ENCODE measurements at places on chromosomes 12 and 14.

- no peak for DNase-seq
These were observed 20.0 kb upstream of the APPL2 start for GRCh38 chr12:105256011-105256410.

DNA sequence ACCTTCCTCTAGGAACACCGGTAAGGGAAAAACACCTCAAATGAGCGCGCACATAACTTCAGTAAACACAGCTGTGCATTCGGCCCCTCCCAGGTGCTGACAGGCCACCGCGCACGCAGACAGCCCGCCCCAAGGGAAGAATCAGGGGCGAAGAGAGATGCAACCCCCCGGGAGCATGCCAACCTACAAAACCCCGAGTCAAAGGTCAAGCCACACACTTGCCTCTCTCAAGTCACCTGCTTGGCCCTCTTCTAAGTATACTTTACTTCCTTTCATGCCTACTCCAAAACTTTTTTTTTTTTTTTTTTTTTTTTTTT lies 2.3 kb upstream of the CYP46A1 start:
- DNase-seq, result no peak

- DNase-seq, result no peak
These were observed 5.7 kb downstream of the KRT85 start for GRCh38 chr12:52361553-52361952.

GRCh38 chr12:75207338-75208083 lies 2.1 kb downstream of the KCNC2 start:
- DNase-seq, result no peak

GRCh38 chr12:90333939-90334338 lies 621.0 kb downstream of the CCER1 start:
- peak; percentile 51 for DNase-seq

- no peak for DNase-seq
These were observed 236.9 kb downstream of the PAWR start for GRCh38 chr12:79453820-79454219.

DNA sequence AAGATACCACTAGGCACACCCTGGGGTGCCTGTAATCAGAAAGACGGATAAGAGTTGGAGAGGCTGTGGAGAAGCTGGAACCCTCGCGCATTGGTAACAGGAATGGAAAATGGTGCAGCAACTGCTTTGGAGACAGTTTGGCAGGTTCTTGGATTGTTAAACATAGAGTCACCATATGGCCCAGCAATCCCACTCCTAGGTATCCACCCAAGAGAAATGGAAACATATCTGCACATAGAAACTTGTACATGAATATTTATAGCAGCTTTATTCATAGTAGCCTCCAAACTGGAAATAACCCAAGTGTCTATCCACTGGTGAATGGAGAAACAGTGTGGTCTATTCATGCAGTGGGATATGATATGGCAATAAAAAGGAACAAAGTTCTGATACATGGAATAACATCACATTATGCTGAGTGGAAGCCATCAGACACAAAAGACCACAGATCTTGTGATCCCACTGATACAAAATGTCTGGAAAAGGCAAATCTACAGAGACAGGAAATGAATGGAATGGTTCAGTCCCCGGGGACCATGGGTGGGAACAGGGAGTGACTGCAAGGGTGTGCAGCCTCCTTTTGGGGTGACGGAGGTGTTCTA lies 45.4 kb downstream of the JAG2 start:
- no peak for DNase-seq

DNA sequence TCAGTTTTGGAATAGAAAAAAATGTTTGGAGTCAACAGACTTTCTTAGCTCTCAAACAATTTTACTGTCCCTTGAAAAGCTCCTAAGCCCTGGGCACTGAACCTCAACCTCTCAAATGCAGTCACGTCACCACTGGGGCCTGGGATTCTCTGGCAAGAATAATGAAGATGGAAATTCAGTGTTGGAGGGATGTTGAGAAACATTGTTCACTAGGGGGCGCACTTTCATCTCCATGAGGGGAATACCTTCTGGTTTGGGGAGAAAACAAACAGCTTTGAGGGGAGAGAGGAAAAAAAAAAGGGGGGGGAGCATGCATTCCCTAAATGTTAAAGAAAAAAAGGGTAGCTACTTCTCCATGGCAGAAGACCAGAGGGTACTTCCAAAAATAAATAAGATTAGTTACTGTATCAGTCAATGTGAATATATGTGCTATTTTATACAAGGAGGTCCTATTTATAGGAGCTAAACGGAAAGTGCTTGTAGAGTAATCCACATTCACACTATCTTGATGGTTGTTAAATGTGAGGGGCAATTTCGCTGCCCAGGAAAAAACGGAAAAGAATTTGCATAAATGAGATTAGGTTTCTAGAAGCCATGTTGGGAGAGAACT lies 5.8 kb upstream of the TBPL2 start:
- peak; percentile 89 for DNase-seq

- DNase-seq, result no peak
These were observed 165.3 kb downstream of the DICER1 start for GRCh38 chr14:94992046-94992445.

- no peak for DNase-seq
These were observed 75.8 kb upstream of the CNTN1 start for GRCh38 chr12:40616383-40616915.

DNA sequence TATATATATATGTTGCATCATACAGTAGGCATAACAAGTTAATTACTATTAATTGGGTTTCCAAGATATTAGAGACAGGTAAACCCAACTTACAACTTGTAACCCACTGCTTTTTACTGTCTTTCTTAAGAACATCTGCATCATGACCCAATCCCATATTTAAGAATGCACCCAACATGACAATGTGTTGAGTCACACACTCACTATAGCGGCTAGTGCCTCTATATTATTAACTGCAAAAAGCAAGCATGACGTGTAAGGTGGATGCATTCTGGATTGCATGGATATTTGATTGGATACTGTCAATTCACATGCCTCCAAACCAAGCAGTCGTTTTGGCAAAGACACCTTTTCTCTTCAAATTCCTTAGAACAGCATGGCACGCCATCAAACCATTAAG lies 68.2 kb downstream of the KSR2 start:
- no peak for DNase-seq

- DNase-seq, result no peak
These were observed 81.2 kb downstream of the CFAP54 start for GRCh38 chr12:96570579-96570978.

DNA sequence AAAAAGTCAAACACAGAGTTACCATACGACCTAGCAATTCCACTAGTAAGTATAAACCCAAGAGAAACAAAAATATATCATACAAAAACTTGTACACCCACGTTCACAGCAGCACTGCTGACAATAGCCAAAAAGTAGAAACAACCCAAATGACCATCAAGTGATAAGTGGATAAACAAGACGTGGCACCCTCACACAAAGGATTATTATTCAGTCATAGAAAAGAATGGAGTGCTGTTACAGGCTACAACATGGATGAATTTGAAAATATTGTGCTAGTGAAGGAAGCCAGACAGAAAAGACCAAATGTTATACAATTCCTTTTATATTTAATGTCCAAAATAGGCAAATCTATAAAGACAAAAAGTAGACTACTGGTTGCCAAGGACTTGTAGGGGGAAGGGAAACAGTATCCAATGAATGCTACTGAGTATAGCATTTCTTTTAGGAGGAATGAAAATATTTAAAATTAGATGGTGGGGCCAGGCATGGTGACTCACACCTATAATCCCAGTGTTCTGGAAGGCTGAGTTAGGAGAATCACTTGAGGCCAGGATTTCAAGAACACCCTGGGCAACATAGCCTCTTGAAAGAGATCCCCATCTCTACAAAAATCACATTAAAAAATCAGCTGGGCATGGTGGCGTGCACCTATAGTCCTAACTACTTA lies 41.9 kb downstream of the SPTLC2 start:
- no peak for DNase-seq

DNA sequence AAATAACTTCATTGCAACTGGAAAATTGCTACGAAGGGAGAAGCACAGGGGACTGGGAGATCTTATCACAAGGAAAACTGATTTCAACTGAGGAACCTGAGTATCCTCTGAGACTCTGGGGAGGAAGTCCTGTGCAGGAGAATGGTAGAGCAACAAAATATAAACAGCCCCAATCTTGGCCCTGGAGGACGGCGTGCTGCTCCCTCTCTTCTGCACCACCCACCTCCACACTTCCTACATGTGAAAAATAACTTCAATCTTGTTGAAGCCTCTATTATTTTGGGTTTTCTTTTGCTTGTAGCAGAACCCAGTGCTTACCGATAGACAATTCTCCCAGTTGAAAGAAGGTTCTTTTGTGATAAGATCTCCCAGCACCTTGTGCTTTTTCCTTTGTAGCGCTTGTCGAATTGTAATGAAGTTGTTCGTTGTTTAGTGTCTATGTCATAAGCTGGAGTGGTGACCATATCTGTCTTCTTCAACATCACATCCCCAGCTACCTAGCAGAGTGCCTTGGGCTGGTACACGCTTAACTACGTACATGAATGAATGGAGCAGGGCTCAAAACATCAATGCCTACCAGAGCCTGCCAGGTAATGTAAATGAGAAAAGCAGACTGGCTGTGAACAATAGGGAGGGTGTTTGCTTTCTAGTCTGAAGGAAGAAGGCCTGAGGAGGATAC lies 2.8 kb upstream of the CD4 start:
- no peak for DNase-seq

- DNase-seq, result no peak
These were observed 371 bp downstream of the CHD8 start for GRCh38 chr14:21455592-21455911.

- DNase-seq, result peak; percentile 4
These were observed 1.1 kb downstream of the IFNG start for GRCh38 chr12:68158432-68158831.

- DNase-seq, result peak; percentile 11
These were observed at the start of gene ABCC9 for GRCh38 chr12:21940549-21941505. Gene ABCC9, minus strand, starts transcription at chr12:21941426. Its CDS starts 4,752 bp downstream, at chr12:21936674.

DNA sequence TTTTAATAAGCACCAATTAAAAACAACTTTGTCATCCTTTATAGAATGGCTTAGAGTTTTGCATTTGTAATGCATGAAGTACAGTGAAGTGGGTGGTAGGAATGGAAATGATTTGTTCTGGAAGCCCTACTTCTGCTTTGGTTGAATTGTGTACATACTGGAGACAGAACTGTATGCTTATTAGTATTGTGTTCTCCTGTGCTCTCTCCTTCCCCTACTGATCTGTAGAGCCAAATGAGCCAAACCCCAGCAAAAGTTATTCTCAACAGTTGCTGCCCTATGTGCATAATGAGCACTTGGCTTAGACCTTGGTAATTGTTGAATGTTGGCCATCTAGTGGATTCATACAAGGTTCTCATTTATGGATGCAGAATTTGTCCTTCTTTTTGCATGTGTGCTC lies 916.1 kb downstream of the GALC start:
- no peak for DNase-seq

DNA sequence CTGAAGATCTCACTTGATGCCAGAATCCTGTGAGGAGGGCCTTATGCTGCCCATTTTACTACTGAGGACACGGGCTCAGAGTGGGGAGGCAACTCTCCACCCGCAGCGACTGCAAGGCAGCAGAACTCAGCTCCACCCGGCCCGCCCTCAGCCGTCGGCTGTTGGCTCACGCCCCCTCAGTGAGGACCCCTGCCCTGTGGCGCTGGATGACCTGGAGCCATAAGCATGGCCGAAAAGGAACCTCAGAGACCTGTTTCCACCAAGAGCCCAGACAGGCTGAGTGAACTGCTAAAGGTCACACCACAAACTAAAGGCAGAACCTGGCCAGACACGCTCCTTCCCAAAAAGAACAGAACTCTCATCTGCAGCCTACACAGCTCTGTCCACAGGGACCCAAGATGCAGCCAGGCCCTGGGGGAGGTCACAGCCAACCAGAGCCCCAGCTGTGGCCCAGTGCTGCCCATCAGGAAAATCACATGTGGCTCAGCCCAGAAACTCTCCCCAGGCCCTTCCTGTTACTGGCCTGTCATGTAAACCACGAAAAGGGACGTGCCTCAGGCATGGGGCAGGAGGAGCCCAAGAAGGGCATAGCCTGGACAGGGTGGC lies 32.8 kb downstream of the CCNK start:
- no peak for DNase-seq

DNA sequence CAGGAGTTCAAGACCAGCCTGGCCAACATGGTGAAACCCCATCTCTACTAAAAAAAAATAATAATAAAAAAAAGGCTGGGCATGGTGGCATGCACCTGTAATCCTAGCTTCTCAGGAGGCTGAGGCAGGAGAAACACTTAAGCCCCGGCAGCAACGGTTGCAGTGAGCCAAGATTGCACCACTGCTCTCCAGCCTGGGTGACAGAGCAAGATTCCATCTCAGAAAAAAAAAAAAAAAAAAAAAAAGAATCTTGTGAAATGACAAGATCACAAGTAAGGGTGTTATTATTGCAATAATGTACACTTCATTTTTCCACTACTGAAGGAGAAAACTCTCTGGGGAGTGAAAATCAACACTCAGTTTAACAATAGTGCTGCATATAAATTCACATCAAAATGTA lies 8.8 kb upstream of the PTGR2 start:
- no peak for DNase-seq

DNA sequence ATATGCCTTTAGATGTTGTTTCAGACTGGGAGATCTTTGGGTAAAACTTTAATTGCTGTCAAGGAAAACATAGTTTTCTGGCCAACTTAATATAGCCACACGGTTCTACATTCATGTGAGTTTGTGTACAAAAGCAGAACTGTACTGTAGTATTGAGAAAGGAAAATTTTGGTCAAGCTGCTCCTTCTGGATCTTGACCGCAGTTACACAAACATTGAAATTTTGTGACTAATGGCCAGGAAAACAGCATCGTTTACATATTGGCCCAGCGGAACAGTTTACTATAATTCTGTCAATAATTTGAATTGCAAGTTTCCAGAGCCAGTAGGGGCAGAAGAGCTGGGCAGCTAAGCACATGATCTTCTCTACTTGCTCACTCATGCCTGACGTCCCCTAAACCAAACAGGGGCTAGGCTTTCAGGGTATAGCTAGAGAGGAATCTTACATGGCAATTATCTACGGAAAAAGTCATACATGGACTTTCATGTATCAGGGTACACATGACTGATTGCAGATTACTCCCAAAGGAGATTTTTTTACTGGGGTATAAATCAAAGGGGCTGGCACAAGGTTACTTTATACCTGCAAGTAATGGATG lies 11.4 kb upstream of the ART4 start:
- DNase-seq, result no peak

GRCh38 chr12:100572184-100572583 lies 1.3 kb upstream of the GAS2L3 start:
- DNase-seq, result no peak

- DNase-seq, result no peak
These were observed 223.4 kb upstream of the DIO2 start for GRCh38 chr14:80434574-80435321.

GRCh38 chr14:57317248-57317833 lies 48.6 kb downstream of the AP5M1 start:
- peak; percentile 91 for DNase-seq

DNA sequence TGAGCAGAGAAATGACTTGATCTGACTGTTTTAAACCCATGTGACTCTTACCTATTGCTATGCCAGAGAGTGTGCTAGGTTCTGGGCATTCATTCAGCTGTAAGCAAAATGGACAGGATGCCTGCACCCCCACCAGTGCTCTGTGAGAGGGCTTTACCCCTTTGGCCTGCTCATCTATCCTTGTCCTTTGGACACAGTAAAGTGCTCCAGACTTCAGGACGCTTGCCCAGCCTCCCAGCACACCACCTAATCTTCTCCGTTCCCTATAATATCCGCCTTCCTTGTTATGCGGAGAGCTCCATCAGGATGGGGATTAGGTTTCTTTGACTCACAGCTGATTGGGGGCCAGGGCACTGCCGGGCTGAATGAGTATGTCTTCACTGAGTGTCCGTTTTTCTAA lies 4.4 kb upstream of the ZNF839 start:
- DNase-seq, result no peak

GRCh38 chr12:108777156-108777555 lies 45.8 kb upstream of the CORO1C start:
- DNase-seq, result no peak
